ENCODE measurements at places on chromosomes 12 and 14. TPM values are rescaled to one million over a fixed set of nuclear protein-coding genes. Genes with fewer than 3 reads are reported as not detected.

DNA sequence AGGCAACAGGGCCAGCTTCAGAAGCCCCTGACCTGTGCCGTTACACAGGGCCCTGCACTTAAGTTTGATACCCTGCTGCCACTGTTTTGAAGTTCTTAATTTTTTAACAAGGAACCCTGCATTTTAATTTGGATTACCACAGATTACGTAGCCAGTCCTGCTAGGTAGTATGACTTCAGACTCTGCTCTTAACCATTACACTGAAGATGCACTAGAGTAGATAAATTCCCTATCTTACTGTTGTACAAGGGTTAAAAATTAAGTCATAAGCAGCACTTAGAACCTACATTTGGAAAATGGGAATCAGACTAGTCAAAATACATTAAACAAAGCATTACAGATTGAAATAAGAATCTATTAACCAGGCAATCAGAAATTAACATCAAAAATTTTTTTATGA is 2.3 kb downstream of the GNPNAT1 start:
- H3K27me3 ChIP-seq: no peaks in the 10 kb centered on the region
- H3K27ac ChIP-seq: no peak overlapping the region
- peaks cover 6% of the 10 kb centered on the region for H3K36me3 ChIP-seq

DNA sequence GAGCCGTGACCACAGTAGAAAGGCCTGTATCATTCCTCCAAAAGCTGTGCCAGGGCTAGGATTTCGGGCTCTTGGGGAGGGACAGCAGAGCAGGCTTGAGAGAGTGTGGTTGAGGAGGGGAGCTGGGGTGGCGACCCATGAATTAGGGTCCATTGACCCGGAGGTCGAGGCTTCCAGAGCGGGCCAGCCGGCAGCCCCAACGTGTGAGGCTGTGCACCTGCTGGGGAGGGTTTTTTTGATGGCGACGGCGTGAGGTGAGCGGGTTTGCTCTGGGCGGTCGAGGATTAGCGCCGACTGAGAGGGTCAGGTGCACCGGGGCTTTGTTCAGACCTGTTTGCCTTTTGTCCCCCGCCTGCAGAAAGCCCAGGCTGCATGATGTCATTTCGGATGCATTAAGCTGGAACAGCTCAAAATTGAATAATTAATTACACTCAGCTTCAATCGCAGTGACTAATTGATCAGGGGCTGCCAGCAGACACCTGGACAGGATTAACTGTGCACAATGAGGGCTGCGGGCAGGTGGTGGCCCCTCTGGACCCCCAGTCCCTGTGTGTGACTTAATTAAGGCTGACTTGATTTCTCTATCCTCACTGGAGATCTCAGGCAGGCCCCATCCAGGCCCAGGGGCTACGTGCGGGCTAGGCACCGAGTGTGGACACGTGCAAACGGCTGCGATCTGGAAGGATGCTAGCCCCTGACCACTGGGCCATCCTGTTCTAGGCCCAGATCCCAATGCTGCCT is 42.1 kb upstream of the MEG3 start:
- H3K27me3 ChIP-seq: no peaks in the 10 kb centered on the region
- H3K36me3 ChIP-seq: no peaks in the 10 kb centered on the region

DNA sequence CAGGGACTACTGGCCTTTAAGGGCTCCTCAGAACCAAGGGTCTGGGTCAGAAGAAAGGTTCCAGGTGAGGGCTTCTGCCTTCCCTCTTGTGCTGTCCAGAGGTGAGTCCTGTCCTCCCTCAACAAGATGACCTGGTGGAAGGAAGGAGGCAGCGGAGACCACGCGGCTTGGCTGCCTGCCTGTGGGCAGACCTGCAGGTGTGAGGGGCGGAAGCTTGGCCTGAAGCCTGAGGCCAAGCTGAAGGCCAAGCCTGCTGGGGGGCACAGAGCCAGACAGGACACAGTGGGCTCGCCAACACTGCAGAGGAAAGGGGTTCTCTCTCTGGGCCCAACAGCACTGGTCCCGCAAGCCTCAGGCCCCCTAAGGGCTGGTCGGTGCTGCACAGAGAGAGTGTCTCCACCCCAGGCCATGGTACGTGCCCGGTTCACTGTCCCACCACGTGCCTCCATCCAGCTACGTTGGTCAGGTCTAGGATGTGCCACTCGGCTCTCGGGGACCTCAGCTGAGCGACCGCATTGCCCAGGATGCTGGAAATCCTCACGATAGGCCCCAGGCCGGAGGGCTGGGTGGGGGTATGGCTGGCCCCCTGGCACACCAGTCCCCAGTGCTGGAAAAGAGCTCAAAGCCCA is 170.0 kb upstream of the PRMT8 start:
- H3K36me3 ChIP-seq: no peaks in the 10 kb centered on the region
- peaks cover 3% of the 10 kb centered on the region for H3K27me3 ChIP-seq
- H3K4me1 ChIP-seq: no peaks in the 10 kb centered on the region
- DNase-seq: no peak
- H3K27ac ChIP-seq: no peak overlapping the region

HAL gene
- 0.23 TPM for total RNA-seq

- DNase-seq: no peak
- H3K27ac ChIP-seq: no peak overlapping the region
- peaks cover 3% of the 10 kb centered on the region for H3K27me3 ChIP-seq
- no peak overlapping the region for H3K4me3 ChIP-seq
- H3K4me1 ChIP-seq: no peaks in the 10 kb centered on the region
Observed at GRCh38 chr14:59849411-59850130, 21.0 kb downstream of the RTN1 start.

- no peak for DNase-seq
- H3K4me3 ChIP-seq: no peak overlapping the region
- H3K36me3 ChIP-seq: no peaks in the 10 kb centered on the region
Observed at GRCh38 chr14:106578481-106578880, 1052.1 kb downstream of the TMEM121 start.

C3AR1 gene
- 11.4 TPM for total RNA-seq

LRRC23 gene
- 5.7 TPM for total RNA-seq

MTA1 gene
- total RNA-seq: 103 TPM

GRCh38 chr12:30763053-30763452 is 8.3 kb upstream of the CAPRIN2 start:
- DNase-seq: no peak
- no peaks in the 10 kb centered on the region for H3K36me3 ChIP-seq
- no peak overlapping the region for H3K27ac ChIP-seq
- no peak overlapping the region for H3K4me3 ChIP-seq
- peaks cover 14% of the 10 kb centered on the region for H3K27me3 ChIP-seq
- H3K4me1 ChIP-seq: no peaks in the 10 kb centered on the region

DNA sequence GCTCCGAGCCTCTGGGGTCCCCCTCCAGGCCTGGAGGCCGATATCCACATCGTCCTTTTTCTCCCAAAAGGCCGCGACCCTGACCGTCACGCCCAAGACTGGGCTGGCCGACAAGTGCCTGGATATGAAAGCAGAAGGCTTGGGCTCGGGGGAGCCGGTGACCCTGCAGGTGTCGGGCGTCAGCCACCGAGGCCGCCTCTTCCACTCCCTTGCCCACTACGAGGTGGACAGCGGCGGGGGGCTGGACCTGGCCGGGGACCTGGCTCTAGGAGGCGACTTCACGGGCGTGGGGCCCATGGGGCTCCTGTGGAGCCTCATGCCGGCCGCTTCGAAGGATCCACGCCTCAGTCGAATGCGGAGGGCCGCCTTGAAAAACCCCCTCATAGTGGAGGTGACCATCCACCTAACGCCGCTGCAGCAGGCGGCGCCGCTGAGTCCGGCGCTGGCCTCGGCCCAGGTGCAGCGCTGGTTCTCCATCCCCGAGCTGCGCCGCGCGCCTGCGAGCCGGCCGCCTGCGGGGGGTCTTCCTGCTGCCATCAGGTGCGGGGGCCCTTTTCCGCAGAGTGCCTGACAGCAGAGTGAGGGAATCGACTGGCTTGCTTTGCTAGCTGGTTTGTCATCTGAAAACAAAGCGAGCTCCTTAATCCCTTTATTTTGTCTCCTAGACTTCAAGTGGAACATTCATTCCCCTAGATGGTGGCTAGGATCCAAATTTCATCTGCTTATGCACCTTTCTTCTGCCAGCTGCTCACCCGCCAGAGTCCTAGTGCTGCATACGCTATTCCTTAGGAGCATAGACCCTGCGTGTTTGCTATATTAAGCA is 10.6 kb upstream of the DNAL1 start:
- H3K27me3 ChIP-seq: peaks cover 19% of the 10 kb centered on the region
- no peaks in the 10 kb centered on the region for H3K36me3 ChIP-seq
- peak overlapping the region; percentile 48 for H3K4me3 ChIP-seq
- no peak for DNase-seq
- peaks cover 5% of the 10 kb centered on the region for H3K4me1 ChIP-seq

DNA sequence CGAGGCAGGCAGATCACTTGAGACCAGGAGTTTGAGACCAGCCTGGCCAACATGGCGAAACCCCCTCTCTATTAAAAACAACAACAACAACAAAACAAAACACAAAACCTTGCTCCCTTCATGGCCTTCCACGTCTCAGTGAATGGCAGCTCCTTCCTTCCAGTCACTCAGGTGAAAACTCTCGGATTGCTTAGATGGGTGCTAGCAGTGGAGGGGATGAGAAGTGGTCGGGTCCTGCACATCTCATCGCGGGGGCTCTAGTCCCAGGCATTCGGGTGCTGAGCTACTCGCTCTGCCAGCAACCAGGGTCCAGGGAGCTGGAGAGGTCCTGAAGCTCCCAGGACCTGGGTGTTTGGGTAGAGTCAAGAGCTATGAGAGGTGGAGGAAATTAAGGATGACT is 7.7 kb downstream of the SLC6A13 start:
- H3K4me1 ChIP-seq: no peaks in the 10 kb centered on the region
- H3K36me3 ChIP-seq: no peaks in the 10 kb centered on the region
- no peak overlapping the region for H3K4me3 ChIP-seq
- H3K27ac ChIP-seq: no peak overlapping the region
- H3K27me3 ChIP-seq: peaks cover 27% of the 10 kb centered on the region
- DNase-seq: no peak

DNA sequence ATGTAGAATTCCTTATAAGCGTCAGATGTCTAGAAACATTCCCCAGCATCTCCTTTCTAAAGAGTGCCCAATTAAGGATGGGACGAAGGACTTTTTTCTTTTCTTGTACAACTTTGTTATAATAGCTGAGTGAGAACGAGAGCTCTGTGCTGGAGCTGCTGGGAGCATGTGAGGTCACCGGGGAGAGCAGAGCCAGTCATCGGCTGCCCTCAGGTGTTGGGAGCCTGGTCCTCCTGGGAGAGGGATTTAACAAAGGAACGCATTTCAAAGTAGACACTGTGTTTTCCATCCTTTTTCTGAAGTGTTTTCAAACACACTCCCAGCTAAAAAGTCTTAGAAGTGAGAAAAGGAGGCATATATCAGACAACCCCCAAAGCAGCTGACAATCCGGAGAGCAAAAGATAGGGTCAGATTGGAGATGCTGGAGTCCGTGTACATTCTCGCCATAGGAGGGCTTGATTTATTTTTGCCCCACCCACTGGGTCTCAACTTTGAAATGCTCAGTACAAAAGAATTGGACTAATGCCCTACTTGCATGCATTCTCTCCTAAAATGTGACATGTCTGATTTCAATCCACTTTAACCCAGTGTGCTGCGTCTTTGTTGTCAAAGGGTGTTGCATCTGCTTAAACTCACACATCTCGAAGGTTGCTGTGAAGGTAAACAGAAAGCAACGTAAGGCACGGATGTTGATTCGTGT is 50.8 kb upstream of the PIWIL1 start:
- no peak for DNase-seq
- H3K36me3 ChIP-seq: no peaks in the 10 kb centered on the region
- H3K27me3 ChIP-seq: no peaks in the 10 kb centered on the region
- H3K4me1 ChIP-seq: no peaks in the 10 kb centered on the region
- H3K4me3 ChIP-seq: no peak overlapping the region

GRCh38 chr12:121175383-121176119 is 34.4 kb upstream of the P2RX4 start:
- H3K4me1 ChIP-seq: peaks cover 2% of the 10 kb centered on the region
- H3K27ac ChIP-seq: no peak overlapping the region
- no peak overlapping the region for H3K4me3 ChIP-seq

- peaks cover 79% of the 10 kb centered on the region for H3K27me3 ChIP-seq
- peaks cover 2% of the 10 kb centered on the region for H3K4me1 ChIP-seq
- DNase-seq: no peak
- H3K4me3 ChIP-seq: no peak overlapping the region
- H3K27ac ChIP-seq: no peak overlapping the region
- no peaks in the 10 kb centered on the region for H3K36me3 ChIP-seq
Observed at GRCh38 chr14:56798447-56799342, 11.6 kb downstream of the OTX2 start.

GRCh38 chr12:9730591-9730990 is 2.3 kb downstream of the CLECL1 start:
- peak overlapping the region; percentile 92 for H3K4me3 ChIP-seq
- DNase-seq: no peak
- peaks cover 48% of the 10 kb centered on the region for H3K4me1 ChIP-seq
- H3K27ac ChIP-seq: peak overlapping the region; percentile 64
- peaks cover 3% of the 10 kb centered on the region for H3K27me3 ChIP-seq

DNA sequence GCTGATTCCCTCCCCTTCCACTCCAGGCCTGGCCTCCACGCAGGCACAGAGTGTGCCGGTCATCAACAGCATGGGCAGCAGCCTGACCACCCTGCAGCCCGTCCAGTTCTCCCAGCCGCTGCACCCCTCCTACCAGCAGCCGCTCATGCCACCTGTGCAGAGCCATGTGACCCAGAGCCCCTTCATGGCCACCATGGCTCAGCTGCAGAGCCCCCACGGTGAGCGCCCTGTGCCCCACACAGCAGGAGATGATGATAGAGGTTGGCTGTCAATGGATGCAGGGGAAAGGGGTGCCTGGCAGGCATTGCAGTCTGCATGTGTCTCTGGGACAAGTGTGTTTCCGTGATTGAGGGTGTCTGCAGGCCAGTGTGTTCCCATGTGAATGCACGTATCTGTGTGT is 18.8 kb downstream of the C12orf43 start:
- no peak for DNase-seq
- H3K4me1 ChIP-seq: no peaks in the 10 kb centered on the region
- peaks cover 11% of the 10 kb centered on the region for H3K27me3 ChIP-seq
- H3K4me3 ChIP-seq: no peak overlapping the region
- no peaks in the 10 kb centered on the region for H3K36me3 ChIP-seq

DNA sequence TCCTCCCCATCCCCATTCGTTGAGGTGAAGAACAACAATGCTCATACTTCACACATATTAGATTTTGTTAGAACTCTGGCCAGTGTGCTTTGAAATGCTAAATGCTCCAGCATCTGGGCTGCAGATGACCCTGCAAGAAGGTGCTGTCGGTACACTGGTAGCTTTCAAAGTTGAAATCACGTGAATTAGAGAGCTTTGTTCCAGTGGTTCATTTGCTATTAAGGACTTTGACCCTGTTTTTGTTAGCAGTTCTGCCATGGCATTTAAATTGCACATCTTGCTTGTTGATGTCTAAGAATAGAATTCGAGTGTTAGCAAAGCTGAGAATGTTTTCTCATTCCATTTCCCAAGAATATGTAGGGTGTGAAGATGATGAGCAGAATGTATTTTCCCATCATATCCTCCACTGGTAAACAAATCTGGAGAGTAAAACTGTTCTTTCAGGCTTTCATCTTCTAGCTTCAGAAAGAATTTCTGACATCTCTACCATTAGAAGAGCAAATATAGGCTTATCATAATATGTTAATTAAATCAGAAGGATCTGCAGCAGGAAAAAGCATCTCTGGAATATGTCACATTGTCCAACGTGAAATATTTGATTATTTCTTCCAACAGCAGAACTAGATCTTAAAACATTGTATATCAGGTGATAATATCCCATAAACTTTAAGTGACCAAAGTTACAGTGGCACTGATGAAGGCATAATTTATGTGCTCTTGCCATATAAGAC is 98.8 kb upstream of the PDE3A start:
- H3K27me3 ChIP-seq: no peaks in the 10 kb centered on the region
- H3K36me3 ChIP-seq: no peaks in the 10 kb centered on the region
- H3K4me1 ChIP-seq: no peaks in the 10 kb centered on the region
